ENCODE measurements at places on chromosomes 12 and 14.

DNA sequence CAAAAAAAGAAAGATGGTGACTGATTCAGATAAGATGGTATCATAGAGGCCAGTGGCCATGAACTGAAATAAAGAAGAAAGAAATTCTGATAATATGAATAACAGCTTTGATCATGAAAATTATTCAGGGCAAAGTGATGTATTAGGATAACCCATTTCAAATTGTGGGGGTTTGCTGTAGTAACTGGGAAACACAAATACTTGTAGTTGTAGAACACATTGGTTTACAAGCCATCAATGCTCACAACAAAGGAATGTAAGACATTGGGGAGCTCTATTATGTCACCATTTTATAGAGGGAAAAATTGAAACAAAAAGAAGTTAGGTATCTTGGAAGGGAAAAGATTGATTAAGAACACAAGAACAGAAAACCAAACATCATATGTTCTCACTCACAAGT, 140.4 kb upstream of the FRMD6 start:
- DNase-seq: no peak

DNA sequence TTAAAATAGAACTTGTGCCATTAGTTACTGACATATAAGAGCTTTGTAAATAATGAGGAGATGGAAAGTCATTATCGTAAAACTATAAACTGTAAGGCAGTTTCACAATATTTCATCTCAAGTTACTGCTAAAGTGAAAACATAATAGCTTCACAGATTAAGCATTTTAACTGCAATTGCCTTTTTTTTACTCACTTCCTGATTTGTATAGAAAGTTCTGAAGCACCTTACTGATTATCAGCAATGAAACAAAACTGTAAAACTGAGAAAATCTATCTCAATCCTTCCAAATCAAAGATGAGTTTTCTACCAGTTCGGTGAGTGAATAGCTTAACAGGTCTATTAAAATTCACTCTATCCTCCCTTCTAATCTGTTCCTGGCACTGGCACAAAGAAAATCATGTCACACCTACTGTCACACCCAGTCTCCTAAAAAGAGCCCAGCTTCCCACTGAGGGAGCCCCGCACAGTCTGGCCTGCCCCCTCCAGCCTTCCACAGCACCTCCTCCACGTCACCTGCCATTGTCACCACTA, 161.4 kb upstream of the ABCD2 start:
- no peak for DNase-seq

GRCh38 chr12:114692186-114693058, 8.4 kb upstream of the TBX3 start:
- DNase-seq: no peak

DNA sequence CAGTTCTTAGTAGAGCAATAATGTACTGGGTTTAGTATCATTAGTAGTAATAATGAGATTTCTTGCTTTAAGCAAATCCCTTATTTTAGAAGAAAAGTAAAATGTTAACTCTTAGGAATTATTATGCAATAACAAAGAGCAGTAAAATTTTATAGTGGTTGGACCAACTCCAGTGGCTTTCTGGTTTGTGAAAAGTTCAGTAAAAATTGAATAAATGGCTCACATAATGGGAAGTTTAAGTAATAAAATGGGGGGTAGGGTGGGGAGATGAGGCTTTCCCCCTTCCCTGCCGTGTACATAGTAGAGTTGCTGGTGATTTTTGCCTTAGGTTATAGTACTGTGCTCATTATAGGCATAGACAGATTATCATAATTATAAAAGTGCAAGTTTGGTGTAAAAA, 250.5 kb upstream of the ATP2B1 start:
- no peak for DNase-seq

DNA sequence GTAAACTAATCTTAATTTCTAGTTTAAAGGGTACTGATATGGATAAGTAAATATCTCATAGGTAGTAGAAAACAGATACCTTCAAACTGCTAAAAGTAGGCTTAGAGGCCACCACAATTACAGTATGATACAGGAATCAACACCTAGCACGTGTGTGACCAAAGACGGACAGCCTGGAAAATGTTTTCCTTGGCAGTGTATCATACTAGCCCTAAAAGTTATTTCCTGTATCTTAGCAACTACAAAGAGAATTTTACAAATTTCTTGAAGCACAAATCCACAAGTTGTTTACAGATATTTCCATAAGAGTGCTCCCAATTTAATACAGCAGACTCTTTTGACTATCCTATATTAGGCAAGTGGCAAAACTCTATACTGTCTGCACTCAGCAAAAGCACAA, 106.0 kb downstream of the ITPR2 start:
- DNase-seq: no peak

DNA sequence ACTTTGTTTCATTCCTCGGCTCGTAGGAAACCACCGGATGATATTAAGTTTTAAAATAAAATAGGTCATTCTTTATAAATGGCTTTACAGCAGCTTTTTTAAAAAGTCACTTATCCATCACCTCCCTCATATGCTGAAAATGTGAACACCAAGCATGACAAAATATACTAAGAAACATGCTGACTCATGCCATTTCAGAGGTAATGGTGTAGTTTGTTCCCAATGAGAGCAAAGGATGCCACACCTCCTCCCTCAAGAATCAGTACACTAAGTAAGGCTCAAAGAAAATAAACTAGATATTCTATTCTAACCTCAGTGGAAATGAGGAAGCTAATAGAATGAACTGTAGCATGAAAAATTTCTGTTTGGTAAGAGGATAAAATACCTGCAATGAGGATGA, 5.5 kb upstream of the DIO2 start:
- DNase-seq: no peak

GRCh38 chr12:67852701-67853100, 136.5 kb upstream of the IFNG-AS1 start:
- no peak for DNase-seq

DNA sequence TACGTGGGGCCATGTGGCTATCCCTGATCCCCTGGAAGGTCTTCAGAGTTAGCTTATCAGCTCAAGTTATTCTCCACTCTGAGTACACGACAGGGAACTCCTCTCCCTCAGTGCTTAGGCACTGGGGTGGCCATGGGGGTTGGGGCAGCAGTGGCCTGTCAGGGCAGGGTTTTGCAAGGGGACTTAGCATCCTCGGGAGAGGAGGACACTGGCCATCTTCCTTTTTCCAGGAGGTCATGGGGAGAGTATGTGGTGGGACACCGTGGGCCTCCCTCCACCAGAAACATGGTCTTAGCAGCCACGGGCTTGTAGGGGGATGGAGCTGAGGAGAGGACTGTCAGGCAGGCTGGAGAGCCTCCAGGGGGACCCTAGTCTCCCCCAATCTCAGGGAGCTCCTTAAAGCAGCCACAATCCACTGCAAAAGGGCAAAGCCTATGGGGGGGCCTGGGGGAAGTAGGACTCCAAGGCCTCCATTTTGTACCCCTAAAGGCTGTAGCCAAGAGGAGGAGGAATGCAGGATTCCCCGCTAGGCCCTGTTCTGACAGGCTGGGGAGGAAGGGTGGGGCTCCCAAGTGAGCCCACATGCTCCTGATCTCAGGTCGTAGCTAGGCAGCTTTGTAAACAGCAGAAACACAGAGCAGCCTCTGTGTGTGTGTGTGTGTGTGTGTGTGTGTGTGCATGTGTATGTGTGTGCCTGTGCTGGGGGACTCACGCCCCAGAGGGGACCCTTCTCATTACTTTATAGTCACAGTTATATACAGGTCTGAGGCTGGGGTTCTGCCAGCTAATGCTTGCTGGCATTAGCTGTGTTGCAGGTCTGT, 36.6 kb downstream of the KRT80 start:
- no peak for DNase-seq
